Lung (tissue), 17 donors: ENCODE measurements at places on chromosomes 5 and 9. TPM values are rescaled to one million over a fixed set of nuclear protein-coding genes. Genes with fewer than 3 reads are reported as not detected.

DNA sequence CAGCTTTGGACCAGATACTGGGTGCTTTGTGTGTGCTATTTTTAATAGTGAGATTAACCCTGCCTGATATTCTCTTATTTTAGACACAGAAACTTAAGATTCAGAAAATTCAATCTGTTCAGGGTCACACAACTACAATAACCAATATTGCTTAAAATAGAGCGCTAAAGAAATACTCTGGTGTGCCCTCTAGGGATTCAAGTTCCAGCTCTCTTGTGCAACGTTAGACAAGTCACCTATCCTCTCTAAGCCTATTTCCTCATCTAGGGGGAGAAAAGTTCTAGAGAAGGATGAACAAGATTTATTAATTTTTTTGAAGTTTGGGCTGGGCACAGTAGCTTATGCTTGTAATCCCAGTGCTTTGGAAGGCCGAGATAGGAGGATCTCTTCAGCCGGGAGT, 2.1 kb upstream of the SCAI start:
- no peak for DNase-seq
- H3K4me3 ChIP-seq, result no peak overlapping the region
- peaks cover 7% of the 10 kb centered on the region for H3K36me3 ChIP-seq
- no peaks in the 10 kb centered on the region for H3K27me3 ChIP-seq
- no peaks in the 10 kb centered on the region for H3K4me1 ChIP-seq
- no peak overlapping the region for H3K27ac ChIP-seq

Gene SARDH
- total RNA-seq, result 7.3 TPM

DNA sequence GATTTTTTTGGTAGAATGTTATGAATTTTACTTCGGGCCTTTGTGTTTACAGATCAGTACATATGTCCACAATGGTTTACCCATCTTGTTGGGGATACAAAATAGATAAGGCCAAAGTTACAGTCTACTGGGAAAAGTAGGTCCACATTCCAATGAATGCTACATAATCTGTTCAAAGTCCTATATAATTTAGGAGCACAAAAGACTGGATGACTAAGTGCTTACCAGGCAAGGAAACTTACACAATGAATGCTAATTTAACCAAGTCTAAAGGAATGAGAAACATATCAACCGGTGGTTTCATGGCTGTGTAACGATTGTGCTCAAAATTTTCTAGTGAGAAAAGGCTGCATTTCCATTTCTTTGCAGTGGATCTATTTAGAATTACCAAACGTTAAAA, 97.4 kb upstream of the TRPM3 start:
- H3K4me3 ChIP-seq, result no peak overlapping the region
- H3K27me3 ChIP-seq, result no peaks in the 10 kb centered on the region
- H3K36me3 ChIP-seq, result no peaks in the 10 kb centered on the region
- H3K4me1 ChIP-seq, result no peaks in the 10 kb centered on the region

DNA sequence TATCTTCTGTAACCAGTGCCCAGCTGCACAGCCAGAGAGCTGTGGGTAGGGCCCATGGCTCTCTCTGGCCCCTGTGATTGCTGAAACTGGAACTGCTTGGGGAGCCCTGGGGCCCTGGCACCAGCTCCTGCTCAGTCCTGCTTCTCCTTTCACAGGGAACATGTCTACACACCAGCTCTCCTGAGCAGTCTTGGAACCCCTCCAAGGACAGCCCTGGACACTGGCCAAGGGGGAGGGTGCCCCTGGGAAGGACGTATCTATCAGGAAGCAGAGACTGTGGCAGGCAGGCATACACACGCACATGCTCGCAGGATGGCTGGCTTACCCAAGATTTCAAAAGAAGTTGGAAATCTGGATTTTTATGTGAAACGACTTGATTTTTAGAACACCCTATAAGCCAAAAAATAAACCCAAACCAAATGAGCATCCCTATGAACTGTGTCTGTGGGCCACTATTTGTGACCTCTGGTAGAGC, 8.8 kb upstream of the TRAF1 start:
- peak; percentile 94 for DNase-seq
- H3K36me3 ChIP-seq, result no peaks in the 10 kb centered on the region
- no peaks in the 10 kb centered on the region for H3K27me3 ChIP-seq

Gene PLK2
- total RNA-seq, result 57.1 TPM

DNA sequence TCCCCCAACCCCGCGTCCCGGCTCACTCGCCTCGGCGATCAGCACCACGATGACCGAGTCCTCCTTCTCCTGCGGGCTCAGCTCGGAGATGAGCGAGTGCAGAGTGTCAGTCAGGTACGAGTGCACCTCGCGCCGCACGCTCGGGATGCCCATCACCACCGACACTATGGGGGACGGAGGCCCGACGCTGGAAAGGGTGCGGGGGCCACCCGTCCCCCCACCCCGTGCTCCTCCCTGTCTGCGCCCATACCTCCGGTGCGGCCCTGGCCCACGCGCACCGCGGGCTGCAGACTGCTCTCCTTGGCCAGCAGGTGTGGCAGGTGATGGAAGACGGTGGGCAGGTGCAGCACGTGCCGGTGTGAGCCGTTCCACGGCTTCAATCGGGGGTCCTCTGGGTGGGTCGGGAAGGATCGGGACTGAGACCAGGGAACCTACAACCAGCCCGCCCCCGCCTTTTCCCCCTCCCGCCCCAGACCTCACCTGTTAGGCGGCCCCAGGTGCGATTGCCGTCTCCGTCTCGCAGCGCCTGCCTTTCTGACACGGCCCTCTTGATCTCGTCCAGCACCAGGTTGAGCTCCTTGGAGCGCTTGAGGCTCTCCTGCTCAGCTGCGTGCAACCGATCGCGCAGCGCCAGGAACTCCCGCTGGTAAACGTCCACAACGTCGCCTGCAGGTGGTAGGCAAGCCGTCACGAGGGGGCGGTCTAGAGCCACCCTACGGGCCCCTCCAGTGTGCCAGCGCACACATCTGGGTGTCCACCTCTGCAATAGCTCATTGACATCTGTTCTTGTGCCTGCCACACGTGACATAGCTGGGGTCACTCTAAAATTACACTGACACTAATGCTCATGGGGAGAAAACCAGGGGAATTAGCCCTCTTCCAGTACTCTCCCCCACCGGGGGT, 5.1 kb downstream of the MGAT4B start:
- DNase-seq, result peak; percentile 71
- no peaks in the 10 kb centered on the region for H3K36me3 ChIP-seq
- peaks cover 19% of the 10 kb centered on the region for H3K4me1 ChIP-seq
- H3K4me3 ChIP-seq, result no peak overlapping the region
- H3K27me3 ChIP-seq, result no peaks in the 10 kb centered on the region
- no peak overlapping the region for H3K27ac ChIP-seq

- no peaks in the 10 kb centered on the region for H3K36me3 ChIP-seq
- no peak overlapping the region for H3K4me3 ChIP-seq
- no peaks in the 10 kb centered on the region for H3K4me1 ChIP-seq
- no peak for DNase-seq
These were observed 215.2 kb upstream of the PTGER4 start for GRCh38 chr5:40464511-40464910.

Gene SLC34A3
- total RNA-seq, result not detected

DNA sequence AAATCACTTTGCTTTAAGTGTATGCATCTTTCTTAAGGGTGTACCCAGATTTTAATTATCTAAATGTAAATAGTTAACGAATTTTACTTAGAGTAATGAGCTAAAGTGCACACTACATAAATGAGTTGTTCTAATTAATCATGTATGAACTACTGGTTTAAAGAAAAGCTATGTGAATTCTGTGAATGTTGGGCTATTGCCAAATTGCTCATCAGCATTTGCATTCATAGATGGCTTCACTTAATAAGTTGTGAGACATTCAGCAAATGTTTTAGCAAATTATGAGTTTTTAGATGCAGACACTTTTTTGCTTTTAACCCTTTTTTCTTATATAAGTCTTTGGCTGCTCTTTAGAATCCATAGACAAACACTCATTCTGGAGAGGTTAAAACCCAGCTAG, 175.7 kb downstream of the PBX3 start:
- no peaks in the 10 kb centered on the region for H3K4me1 ChIP-seq
- H3K4me3 ChIP-seq, result no peak overlapping the region
- H3K27me3 ChIP-seq, result no peaks in the 10 kb centered on the region
- H3K27ac ChIP-seq, result no peak overlapping the region
- no peaks in the 10 kb centered on the region for H3K36me3 ChIP-seq

Gene SLC25A2
- total RNA-seq, result 0.17 TPM

Gene FOXD4L5
- not detected for total RNA-seq

DNA sequence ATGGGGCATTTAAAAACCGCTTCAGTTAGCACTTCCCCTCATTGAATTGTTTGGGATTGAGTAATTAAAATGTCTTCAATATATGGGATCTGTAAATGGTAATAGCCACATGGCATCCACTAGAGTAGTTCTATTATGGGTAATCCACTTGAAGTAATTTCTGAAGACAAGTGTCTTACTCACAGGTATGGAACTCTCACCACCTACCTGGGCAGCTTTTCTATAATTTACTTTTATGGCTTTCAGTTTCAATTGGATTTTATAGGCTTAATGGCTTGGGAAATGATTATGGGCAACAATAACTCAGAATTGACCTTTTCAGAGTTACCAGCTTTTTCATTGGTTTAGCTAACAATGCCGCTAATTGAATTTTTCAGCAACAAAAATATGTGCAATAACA, 597.9 kb downstream of the PTPRD start:
- H3K27ac ChIP-seq, result no peak overlapping the region
- no peak for DNase-seq
- H3K27me3 ChIP-seq, result no peaks in the 10 kb centered on the region
- no peaks in the 10 kb centered on the region for H3K36me3 ChIP-seq
- no peak overlapping the region for H3K4me3 ChIP-seq

Gene DELE1
- total RNA-seq, result 89.1 TPM

Gene ADAM19
- total RNA-seq, result 17.6 TPM

Gene SLC1A1
- total RNA-seq, result 5.3 TPM

DNA sequence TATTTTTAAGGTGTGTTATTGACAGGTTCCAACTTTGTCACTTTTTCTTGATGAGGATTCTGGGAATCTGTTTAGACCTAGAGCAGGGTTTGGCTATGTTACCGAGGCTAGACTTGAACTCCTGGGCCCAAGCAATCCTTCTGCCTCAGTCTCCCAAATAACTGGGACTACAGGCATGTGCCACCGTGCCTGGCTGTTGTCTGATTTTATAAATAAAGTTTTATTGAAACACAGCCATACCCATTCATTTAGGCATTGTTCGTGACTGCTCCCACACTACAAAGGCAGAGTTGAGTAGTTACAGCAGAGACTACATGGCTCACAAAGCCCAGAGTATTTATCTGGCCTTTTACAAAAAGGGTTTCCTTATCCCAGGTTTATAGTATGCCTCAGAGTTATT, 80.5 kb upstream of the TTC23L start:
- no peak for DNase-seq
- peaks cover 7% of the 10 kb centered on the region for H3K4me1 ChIP-seq
- H3K27ac ChIP-seq, result no peak overlapping the region

- H3K36me3 ChIP-seq, result no peaks in the 10 kb centered on the region
- H3K27me3 ChIP-seq, result no peaks in the 10 kb centered on the region
- no peak overlapping the region for H3K27ac ChIP-seq
- no peak overlapping the region for H3K4me3 ChIP-seq
These were observed 24.5 kb downstream of the CAVIN4 start for GRCh38 chr9:100602342-100602801.

GRCh38 chr5:33549982-33550567, 109.3 kb downstream of the TARS1 start:
- H3K27ac ChIP-seq, result no peak overlapping the region
- no peaks in the 10 kb centered on the region for H3K36me3 ChIP-seq
- no peak overlapping the region for H3K4me3 ChIP-seq
- H3K27me3 ChIP-seq, result no peaks in the 10 kb centered on the region
- no peaks in the 10 kb centered on the region for H3K4me1 ChIP-seq

- H3K36me3 ChIP-seq, result peaks cover 3% of the 10 kb centered on the region
- H3K27ac ChIP-seq, result no peak overlapping the region
- no peaks in the 10 kb centered on the region for H3K4me1 ChIP-seq
- H3K4me3 ChIP-seq, result no peak overlapping the region
These were observed 85.4 kb downstream of the MAN2A1 start for GRCh38 chr5:109775130-109775529.

DNA sequence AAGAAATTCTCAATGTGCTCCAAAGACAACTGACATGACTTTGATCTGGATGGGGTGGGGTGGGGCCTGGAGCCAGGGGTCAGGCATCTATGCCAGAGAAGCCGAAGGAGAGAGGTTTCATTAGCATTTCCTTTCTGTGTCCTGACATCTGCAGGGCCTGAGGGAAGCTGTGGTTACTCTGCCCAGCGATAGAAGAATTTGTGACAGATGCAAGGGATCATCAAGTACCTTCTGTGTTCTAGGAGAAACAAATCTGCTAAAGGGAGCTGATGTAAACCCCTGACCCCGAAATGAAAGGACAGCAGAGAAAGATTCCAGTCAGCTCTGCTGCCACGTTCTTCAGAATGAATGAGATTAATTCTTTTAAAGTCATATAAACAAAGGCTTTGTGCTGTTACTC, 335.7 kb downstream of the PRELID2 start:
- DNase-seq, result peak; percentile 38

DNA sequence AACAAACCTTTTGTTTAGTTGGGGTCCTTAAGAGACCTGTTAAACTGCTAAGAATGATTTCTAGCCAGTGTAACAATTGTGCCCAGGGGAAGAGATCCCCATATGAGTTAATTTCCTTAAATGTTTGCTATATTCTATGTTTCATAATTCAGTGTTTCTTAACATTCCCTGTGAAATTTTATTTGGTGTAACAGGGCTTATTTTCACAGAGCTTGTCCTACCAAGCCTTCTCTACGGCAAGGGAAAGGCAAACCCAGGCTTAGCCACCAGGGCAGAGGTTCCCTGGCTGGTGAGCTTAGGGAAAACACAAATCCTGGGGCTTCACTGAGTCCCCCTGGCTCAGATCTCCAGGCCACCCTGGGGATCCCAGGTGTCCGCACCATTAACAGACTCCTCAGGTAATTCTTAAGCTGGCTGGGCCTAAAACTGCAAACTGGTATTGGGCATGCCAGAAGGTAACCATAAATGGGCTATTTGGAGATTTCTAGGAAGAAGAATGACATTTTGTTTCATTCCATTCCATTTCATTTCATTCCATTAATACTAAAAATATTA, 17.0 kb upstream of the LCP2 start:
- no peak for DNase-seq
- H3K36me3 ChIP-seq, result no peaks in the 10 kb centered on the region
- H3K27ac ChIP-seq, result no peak overlapping the region
- H3K27me3 ChIP-seq, result no peaks in the 10 kb centered on the region
- H3K4me1 ChIP-seq, result no peaks in the 10 kb centered on the region

DNA sequence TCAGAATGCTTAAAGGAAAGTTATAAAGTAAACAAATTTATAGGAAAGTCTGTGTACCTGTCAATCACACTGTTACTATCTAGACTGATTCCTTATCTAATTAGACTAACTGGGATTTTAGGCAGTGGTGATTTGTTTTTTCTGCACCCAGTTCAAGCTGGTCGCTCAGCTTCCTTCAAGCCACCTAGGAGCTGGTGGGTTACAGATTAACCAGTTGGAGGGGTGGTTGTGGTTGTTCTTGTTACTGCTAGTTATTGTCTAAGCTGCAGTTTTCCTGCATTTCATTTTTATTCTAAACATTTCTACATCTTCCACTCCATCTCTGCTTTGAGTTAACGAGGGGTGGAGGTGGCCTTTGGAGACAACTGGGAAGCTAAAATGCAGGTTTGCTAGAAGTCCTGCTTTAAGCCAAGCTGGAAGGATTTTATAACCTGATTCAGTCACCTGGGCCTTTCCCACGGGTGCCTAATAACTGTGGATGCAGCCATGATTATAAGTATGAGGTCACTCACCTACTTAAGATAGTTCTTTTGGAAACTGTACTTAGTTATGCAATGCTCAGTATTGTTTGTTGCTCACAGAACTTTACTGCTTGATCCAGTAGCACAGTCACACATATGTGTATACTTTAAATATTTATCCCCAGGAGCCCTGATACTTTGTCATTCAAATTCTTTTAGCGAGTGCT, 303.9 kb upstream of the DAP start:
- H3K4me3 ChIP-seq, result no peak overlapping the region
- H3K4me1 ChIP-seq, result no peaks in the 10 kb centered on the region
- no peaks in the 10 kb centered on the region for H3K27me3 ChIP-seq
- DNase-seq, result no peak
